ENCODE measurements at places on chromosomes 4 and X.

DNA sequence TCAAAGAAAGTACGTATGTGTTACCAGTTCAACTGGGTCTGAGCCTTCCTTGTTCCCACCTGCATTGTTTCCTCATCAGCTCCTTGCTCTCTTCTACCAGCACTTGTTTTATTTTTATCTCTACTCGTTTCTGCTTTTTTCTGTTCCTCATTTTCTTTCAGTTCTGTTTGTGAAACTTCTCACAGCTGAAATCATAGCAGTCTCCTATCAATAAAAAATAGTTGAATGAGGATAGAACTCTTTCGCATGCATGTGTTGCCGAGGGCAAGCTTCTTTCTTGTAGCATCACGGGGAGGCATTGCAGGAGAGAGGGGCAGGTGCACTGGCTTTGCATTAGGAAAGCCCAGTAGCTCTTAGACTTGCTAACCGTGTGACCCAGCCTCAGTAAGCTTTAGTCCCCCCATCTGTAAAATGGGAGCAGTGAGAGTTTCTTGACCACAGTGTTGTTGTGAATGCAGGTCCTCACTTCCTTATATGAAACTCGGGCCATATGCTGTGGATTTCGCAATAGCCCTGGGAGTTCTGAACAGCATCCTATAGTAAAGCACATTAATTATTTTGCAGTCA, 24.7 kb downstream of the OFD1 start:
- no peak for DNase-seq

GRCh38 chr4:7701866-7702649, 237.6 kb downstream of the AFAP1 start:
- DNase-seq: no peak

DNA sequence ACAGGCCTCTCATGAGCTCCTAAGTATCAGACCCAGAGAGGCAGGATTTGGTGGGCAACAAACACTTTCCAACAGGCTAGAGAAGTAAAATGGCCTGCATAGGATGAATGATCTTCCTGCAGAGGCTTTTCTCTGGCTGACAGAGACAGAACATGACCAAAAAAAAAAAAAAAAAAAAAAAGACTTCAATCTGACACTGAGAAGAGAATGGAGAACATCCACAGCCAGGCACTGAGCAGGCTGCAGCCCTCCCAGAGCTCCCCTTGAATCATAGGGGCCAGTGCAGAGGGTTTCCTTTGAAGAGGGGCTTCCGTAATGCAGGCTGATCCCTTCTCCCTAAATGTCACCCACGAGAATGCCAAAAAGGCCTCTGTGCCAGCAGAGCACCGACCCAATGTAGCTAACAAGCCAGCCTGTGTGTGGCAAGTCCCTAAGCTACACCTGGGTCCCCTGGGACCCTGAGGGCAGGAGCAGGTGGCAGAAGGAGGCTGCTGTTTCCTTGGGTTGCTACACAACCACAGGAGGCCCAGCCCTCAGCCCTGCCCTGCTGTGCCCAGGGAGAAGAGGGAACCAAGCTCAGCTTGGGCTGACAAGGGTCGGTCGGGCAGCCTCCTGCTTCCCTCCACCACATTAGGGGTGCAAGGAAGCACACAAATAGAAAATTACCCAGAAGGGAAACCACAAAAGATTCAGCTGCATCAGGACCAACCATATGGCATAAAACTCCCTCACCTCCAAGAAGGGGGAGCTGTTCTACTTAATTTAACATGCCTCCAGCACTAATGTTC, 55.6 kb downstream of the MAP7D2 start:
- DNase-seq: no peak

DNA sequence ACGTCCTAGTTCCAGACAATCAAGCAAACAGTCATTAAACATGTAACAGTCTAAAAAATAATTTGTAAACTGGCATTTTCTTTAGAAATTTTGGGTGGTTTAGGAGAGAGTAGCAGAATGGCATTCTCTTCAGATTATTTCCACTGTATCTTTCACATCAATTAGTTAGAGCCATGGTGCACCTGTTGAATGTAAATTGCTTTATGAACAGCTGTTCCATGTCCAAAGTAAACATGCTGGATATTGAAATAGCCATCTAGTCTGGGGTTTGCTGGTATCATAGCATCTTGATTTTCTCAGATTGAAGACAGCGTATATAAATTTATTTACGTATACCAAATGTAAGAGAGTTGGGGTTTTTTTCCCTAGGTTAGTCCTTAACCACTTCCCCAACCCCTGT, 143.6 kb downstream of the RCHY1 start:
- DNase-seq: no peak

GRCh38 chr4:84678976-84679744, 96.2 kb downstream of the CDS1 start:
- no peak for DNase-seq

GRCh38 chrX:86329174-86329573, 180.9 kb downstream of the DACH2 start:
- DNase-seq: no peak

GRCh38 chr4:55609393-55609866, 17.4 kb upstream of the PDCL2 start:
- DNase-seq: no peak

DNA sequence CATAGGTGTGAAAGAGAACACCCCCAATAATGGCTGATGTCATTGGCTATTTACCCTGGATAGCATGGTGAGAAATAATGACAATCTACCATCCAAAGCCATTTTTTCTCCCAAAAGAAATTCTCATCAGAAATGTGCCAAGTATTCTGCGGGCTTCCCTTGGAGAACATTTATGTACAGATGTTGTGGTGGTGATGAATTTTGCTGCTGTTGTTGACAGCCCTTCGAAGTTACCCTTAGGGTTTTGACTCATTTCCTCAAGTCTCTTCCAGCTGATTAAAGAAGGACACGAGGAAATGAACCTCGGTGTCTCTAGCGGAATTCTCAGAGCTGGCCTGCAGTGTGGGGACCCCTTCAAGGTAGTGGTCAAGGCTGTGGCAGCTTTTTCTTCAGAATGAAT, 3.4 kb downstream of the KIT start:
- no peak for DNase-seq

- DNase-seq: no peak
These were observed 13.3 kb downstream of the UBA6 start for GRCh38 chr4:67687636-67688035.

- no peak for DNase-seq
These were observed 44.2 kb upstream of the SCRG1 start for GRCh38 chr4:173443121-173443520.

- DNase-seq: peak; percentile 24
These were observed 729 bp upstream of the IRF2 start for GRCh38 chr4:184475096-184475461.

- no peak for DNase-seq
These were observed 67.0 kb downstream of the DACH2 start for GRCh38 chrX:86215260-86215659.

GRCh38 chr4:6873291-6873690, 36.3 kb upstream of the TBC1D14 start:
- DNase-seq: no peak

GRCh38 chr4:80447493-80447892, 112.0 kb downstream of the CFAP299 start:
- no peak for DNase-seq

DNA sequence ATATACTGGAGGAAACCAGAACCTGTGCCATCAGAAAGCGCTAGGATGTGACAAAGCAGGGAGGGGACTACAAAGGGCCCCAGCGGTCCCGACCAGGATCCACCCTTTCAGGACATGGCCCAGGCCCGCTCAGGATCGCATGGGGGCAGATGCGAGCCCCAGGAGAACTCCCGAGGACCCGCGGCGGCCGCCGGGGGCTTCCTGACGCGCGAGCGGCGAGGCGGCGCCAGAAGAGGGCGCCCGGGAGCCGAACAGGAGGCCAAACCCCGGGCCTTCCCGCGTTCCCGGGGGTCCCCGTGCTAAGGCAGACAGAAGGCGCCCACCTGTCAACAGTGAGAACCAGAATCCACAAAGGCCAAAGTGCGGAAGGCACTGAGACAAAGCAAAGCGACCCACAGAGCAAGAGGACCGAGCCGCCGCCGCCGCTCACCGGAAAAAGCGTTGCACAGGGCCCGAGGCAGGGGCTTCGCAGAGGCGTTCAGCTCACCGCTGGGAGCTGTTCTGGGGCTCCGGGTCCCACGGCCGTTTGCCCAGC, 7.3 kb upstream of the OPN1LW start:
- peak; percentile 54 for DNase-seq

GRCh38 chr4:153655928-153656327, 28.2 kb upstream of the TLR2 start:
- DNase-seq: no peak

DNA sequence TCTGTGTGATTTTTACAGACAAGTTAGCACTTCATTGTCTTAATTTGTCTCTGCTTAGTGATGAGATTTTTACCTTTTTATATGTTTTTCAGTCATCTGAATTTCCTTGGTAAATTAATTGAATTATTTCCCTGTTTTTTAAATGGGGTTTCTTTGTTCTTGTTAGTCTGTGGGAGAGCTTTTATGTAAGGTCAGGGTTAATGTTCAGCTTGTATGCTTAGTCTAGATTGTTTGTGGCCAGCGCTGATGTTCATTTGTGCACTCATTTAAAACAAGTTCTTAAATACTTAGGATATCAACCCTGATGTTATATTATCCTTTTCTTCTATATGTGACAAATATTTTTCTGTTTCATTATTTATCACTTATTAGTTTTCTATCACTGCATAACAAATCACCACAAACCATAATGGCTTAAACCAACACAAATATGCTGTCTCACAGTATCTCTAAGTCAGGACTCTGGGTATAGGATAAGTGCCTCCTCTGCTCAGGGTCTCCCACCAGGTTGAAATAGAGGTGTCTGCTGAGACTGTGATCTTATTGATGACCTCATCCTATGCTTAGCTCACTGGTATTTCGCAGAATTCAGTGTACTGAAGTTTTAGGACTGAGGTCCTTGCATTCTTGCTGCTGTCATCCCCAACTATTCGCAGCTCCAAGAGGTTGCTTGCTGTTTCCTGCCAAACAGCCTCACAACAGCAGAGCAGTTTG, 53.2 kb downstream of the ATP10D start:
- DNase-seq: no peak
